Activated naive CD4-positive, alpha-beta T cell treated with anti-CD3 and anti-CD28 coated beads, Interleukin-2, amount 50 U/mL, for 16 hours (primary cell): ENCODE measurements at places on chromosomes 16 and 17.

- no peak for DNase-seq
These were observed 178.6 kb upstream of the TNRC6C start for GRCh38 chr17:77779711-77780539.

- no peak for DNase-seq
These were observed 46.3 kb downstream of the C16orf78 start for GRCh38 chr16:49419862-49420261.

DNA sequence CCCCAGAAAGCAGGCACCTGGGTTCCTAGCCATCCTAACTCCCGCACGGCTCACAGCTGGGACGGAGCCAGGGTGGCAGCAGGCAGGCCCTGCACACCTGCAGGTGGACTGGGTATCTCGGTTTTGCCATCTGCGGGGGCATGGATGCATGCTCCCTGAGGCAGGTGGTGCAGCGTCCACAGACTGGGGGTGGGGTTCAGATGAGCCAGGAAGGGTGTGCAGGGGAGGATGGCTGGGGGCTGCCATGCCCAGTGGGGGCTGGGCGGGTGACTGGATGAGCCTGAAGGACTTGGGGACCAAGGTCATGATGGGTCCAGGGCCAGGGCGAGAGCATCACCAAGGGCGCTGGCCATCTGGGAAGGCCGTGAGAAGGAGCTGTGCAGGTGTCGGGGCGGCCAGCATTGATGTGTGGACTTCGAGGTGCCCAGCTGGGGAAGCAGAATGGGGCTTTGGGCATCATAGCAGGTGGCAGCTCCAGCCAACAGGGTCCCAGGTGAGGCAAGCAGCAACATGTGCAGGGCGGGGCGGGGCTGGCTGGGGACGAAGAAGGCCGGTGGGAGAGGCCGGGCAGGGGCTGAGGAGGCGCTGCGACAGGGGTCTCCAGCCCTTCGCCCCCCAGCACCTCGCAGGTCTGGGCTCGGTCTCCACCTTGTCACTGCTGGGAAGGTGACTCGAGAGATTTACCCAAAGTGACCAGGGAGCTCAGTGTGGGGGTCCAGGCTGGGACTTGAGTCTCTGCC is 41.0 kb upstream of the ZNF469 start:
- DNase-seq: no peak

DNA sequence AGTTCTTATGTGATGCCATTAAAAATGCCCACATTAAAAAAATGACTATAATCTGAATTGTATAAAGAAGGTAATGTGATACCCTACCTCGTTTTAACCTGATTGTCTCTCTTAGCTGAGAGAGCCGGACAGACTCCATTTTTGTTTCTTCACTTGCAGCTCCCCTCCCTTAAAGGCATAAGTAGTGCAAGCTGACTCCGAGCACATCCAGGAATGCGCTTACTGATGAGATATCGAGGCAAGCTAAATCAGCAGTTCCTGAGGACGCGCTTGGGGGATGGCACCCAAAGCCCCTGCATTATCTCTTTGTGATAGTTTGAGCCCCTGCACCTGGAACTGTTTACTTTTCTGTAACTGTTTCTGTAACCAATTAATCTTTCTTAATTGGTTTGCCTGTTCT is 6.3 kb downstream of the KRT24 start:
- DNase-seq: no peak

DNA sequence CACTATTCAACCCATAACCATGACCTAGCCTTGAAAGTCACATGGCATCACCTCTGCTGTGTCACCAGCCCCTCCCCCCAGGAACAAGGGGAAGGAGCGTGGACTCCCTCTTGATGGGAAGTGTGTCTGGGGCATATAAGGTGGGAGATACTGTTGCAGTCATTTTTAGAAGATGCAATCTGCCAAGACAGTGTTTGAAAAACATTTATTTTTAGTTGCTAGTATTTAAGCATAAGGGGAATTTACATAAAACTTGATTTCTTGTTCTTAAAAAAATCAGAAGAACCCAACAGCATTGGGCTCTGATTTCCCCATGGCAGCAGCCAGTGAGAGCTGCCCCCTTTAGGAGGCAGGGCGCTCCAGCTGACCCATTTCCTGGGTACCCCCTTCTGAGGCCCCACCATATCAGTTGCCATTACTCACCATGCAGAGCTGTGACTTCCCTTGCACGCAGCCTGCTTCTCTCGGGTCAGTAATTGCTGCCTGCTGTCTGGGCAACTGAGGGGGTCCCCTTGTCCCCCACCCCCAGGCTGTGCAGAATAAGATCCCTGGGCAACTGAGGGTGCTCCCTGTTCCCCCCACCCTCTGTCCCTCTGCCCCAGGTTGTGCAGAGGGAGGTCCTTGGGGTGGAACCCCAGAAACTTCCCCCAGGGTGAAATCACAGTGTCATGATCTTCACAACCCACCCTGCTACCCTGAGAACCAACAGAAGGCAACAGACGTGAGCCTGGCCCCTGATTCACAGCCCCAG is 11.8 kb upstream of the CDC42EP4 start:
- DNase-seq: no peak

- no peak for DNase-seq
These were observed 170.2 kb downstream of the RAB11FIP4 start for GRCh38 chr17:31561469-31562375.
